Stimulated activated CD8-positive, alpha-beta memory T cell treated with anti-CD3 and anti-CD28 coated beads, Interleukin-4, amount 100 ng/mL, for 4 hours (primary cell): ENCODE measurements at places on chromosomes 5 and 9.

DNA sequence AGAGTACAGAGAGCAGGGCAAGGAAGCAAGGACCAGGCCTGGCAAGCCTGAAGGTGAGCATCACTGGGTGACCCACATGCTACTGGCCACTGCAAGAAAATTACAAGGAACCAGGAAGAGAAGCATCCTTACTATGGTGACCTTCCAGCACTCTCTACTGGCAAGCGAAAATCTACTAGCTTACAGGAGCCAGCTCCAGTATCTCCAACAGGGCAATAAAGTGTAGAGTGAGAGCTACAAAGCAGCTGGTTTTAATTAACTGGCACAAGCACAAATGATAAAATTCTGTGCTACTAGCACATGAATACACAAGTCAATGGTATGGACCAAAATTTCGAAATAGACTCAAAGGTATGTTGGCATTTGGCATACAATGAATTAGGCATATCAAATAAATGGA is 113.3 kb upstream of the CAST start:
- DNase-seq: no peak

- no peak for DNase-seq
These were observed 242.0 kb upstream of the CDH18 start for GRCh38 chr5:20230010-20230409.

DNA sequence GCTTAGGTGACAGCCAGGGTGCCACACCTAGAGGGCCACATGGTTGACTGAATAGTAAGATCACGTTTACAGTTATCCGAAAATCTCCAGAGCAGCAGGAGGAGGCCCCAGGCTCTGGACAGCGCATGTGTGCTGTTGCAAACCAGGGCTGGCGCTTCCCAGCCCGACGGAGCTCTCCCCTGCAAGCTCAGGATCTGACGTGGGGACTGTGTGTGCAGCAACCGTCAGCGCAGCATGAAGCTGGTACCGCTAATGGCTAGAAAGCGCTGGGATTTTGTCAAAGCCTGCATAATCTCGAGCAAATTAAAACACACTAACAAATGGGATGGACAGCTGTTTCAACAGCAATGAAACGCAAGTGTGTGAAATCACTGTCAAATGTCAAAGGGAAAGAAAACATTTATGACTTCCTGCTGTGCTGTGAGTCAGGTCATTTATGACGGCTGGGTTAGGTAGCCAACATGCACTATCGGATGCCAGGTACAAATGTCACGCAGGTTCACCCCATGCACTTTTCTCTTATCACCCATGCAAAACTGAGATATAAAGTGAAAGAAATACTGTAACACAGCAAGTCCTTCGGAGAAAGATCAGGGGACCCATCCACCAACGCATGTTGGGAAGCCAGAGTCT is 7.5 kb downstream of the SURF4 start:
- DNase-seq: no peak

DNA sequence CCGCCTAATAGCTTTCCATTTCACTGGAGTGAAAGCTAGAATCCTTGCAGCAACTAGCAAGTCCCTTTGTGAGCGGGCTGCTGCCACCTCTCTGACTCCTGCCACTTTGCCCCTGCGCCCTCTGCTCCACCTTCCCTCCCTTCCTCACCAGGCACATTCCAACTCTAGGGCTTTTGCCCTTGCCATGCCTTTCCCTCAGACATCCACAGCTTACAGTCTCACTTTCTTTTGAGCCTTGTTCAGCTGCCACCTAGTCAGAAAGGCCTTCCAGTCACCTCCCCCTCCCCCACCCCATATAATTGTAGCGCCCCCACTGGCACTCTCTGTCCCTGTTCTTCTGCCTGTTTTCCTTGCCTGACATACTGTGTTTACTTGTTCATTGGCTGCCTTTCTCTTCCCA is 31.0 kb downstream of the CYSTM1 start:
- DNase-seq: no peak

DNA sequence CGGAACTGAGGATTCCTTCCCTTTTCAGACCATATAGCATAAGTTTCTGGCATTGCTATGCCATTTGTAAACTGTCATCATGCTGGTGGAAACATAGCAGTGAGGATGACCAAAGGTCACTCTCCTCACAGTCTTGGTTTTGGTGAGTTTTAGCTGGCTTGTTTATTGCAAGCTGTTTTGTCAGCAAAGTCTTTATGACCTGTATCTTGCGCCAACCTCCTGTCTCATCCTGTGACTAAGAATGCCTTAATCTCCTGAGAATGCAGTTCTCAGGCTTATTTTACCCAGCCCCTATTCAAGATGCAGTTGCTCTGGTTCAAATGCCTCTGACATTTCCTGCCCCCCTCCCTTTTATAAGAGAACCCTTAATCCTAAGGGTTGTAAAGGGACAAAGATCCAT is 26.7 kb upstream of the GRIA1 start:
- no peak for DNase-seq
